ENCODE measurements at places on chromosomes 13 and 19.
A peak's percentile ranks its signal among the peaks of the same experiment; 100 is the strongest.

DNA sequence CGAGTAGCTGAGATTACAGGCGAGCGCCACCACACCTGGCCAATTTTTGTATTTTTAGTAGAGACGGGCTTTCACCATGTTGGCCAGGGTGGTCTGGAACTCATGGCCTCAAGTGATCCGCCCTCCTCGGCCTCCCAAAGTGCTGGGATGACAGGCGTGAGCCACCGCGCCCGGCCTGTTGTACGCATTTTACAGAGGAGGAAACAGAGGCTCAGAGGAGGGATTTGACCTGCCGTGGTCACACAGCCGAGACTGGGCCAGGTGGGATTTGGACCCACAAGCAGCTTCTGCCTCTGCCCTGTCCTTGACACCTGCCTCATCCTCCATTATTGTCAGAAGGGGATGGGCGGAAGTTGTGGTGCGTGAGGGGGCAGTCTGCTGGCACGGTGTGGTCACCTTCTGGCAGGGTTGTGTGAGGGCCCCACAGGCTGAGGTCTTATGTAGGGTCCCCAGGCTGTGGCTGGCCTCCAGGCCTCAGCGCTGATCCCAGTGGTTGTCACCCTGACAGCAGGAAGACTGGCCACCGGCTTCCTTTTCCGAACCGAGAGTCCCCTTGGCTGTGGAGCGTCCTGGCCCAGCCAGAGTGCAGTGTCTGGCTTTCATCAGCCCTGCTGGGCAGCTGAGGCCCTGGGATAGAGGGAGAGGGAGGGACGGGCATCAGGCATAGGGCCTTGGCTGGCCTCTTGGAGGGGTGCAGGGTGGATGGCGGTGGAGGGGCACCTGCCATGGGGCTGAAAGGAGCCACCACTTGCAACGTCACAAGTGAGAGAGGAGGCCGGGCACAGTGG is 20.3 kb downstream of the NFIC start:
- no peak for DNase-seq

DNA sequence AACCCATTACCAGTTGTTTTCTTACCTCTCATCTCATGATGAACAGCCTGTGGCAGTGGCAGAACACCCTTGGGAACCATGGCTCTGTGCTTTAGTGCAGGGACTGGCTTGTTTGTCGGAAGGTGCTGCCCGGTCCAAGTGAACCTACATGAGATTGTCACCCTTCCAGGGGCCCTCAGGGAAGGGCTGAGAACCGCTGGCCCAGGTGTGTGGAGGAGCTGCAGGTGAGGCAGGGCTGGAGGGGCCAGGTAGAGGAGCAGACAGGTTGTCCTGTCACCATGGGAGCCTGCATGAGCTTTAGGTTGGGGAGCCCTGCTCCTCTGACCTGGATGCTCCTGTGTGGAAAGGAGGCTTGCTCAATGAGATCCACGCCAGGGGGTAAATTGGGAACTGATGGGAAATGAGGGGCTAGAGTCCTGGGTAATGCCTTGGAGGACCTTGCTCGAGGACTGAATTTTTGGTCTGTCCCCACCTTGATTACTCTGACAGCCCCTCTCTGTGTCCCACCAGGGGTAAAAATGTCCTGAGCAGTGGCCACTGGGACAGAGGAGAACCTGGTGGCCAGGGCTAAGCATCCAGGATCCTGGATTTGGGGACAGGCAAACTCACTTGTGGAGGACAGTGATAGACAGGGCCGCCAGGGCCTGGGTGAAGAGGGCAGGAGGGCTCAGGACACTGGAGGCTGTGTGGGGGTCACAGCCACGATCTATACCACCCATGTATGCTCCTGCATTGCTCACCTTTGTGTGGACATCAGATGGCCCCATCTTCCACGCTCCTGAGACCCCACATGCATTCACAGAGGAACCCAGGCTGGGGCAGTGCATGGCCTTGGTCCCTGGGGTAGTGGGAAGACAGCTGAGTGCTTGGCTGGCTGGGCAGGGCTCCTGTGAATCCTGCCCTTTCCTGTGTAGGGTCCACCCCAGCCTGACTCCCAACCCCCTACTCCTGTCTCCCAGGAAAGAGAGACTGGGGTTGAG is 24.1 kb upstream of the CEACAM1 start:
- DNase-seq, result no peak

DNA sequence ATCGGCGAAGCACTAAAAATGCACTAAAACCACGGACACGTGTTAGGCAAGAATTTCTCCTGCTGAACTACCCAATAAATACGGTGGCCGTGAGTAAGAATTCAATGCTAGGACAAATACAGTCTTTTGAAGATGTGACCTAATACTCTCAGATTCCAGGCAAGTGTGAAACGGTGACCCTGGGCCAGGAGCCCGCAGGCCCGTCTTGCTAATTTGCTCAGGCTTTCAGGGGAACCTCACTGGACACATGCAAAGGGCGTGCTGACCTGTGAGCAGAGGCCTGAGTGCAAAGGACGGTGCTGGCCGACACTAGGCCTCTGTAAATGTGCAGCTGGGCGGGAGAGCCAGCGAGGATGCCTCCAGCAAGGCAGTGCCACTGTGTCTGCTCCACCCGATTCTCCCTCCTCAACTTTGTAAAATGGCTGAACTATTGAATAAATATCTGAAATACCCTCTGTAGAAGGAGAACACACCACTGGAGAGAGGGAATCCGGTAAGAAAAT is 70.1 kb downstream of the STK24 start:
- DNase-seq, result no peak

GRCh38 chr19:50693064-50693975 is 26.3 kb downstream of the SHANK1 start:
- no peak for DNase-seq

- DNase-seq, result no peak
Observed at GRCh38 chr13:20473139-20473538, 52.5 kb downstream of the CRYL1 start.

GRCh38 chr19:55247621-55248099 is 11.2 kb downstream of the PPP6R1 start:
- DNase-seq, result no peak

GRCh38 chr13:91716436-91717065 is 318.1 kb downstream of the GPC5 start:
- DNase-seq, result no peak

DNA sequence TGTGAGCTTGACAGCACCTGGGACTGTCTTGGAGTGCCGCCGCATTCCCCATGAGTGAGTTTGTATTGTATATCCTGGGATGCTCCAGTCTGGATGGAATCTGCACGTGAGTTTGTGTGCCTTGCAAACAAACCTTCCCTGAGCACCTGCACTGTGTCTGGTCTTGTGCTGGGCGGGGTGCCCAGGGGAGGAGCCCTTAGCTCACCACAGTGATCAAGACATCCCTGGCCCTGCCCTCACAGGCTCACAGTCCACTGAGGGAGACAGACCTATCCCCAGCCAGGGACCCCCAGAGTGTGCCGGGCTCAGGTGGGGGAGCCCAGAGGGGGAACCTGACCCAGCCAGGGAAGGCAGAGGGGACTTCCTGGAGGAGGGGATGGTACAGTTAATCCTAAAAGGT is 1.7 kb upstream of the BCAM start:
- no peak for DNase-seq

DNA sequence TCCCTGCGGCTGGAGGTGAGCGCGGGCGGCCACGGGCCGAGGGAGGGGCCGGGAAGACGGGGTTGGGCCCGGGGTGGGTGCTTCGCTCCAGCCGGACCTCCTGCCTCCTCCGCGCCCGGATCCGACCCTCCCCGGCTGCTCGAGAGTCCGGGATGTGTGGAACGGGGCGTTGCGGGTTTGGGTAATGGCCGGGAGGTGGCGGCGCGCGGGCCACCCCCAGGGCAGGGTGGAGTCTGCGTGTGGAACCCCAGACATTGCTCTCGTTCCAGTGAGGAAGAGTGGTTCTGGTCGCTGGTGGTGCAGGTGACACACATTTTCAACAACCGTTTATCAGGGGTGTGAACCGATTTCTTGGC is 38.8 kb downstream of the ARHGEF7 start:
- DNase-seq, result peak; percentile 23

DNA sequence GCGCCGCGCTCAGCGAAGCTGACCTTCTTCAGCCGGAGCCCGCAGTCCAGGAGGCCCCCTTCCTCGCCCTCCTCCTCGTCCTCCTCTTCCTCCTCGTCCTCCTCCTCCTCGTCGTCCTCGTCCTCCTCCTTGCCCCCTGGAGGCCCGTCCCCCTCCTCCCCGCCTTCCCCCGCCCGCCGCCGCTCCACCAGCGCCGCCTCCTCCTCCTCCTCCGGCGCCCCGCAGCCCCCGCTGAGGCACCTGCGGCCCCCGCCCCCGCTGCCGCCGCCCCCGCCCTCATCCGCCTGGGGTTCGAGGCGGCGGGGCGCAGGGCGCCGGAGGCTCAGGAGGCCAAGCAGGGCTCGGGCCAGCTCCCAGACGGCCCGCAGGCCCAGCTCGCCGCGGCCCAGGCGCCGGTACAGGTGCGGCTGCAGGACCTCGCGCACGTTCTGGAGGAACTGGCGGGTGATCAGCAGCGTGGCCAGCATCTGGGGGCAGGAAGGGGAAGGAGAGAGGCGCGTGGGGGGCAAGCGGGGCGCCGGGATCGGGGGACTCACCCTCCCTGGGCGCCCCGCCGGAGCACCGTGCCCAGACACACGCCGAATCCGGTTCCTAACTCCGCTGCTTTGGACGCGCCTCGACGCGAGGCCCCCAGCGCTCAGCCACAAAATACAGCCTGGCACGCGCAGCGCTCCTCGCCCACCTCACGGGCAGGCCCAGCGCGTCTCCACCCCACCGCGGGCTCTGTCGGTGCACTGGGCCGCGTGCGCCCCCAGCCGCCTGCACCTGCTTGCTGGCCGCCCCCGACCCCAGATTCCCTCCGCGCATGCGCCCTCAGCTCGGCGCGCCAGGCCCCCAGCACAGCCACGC is 5.9 kb downstream of the ANO8 start:
- DNase-seq, result no peak

GRCh38 chr19:55685776-55686175 is 10.8 kb downstream of the EPN1 start:
- DNase-seq, result no peak

GRCh38 chr13:51781246-51782022 is 22.5 kb downstream of the DHRS12 start:
- DNase-seq, result no peak

DNA sequence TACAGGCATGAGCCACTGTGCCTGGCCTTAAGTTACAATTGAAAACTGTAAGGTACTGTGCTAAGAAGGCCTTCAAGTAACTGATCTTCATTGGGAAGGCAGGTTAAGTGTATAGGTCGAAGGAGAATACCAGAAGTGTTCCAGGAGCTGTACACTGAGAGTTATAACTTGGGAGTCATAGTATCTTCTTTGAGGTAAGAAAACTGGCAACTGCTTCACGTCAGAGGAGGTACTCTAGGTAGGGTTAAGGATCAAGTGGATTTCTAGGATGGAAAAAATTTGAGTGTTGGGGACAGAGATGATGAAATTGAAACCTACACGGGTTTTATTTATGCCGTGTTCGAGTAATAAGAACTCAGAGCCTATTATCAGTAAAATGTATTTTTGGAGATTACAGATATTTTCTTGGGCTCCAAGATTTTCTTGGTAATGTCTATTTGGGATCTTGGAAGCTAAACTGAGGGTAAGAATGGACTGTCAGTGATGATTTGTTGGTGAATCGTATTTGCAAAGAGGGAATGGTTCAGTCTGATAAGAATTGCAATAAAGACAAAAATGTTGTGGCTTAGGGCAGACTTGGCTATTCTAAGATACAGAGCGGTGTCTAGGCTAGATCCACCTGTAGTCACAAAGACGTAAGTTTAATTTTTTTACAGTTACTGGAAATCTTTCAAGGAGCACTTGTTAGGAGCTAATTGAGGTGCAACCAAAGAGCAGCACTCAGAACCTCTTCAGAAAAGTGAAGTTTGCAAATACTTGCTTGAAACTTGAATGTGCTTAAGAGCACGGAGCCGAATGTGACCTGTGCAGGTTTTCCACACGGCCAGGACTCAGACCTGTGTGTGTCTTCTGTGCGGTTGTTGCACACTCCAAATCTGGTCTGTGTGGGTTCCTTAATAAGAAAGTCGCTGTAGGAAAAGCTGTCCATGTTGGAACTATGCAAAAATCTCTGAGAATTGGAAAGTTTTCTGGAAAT is 102.5 kb downstream of the URI1 start:
- DNase-seq, result no peak

- DNase-seq, result no peak
Observed at GRCh38 chr13:112978561-112979405, 9.8 kb downstream of the MCF2L start.

DNA sequence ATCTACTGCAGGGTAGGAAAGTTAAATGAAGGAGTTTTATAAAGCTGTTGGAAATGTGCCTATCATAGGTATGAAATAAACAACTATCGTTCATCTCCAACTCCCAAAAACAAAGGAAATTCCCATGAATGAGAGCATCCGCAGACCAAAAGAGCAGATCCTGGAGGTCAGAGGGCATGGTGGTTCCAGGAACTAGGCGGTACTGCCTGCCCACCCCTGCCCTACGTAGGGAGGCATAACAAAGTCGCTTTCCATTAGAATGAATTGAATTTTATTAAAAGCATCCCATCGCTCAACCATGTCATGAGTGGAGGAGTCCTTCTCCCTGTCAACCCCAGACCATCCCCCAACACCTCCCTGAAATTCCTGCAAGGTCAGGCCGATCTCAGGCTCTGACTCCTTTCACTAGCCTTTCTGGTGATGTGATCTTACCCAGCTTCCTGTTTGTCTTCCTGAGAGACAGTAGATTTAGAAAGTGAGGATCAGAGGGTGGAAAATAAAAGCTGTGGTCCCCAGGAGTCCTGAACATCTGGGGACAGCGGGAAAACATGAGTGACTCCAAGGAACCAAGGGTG is at the start of gene CLEC4M:
Gene CLEC4M, plus strand, starts transcription at position 525 of the 575 bp plus-strand sequence. Its CDS starts 24 bp downstream, at position 549.
- no peak for DNase-seq

DNA sequence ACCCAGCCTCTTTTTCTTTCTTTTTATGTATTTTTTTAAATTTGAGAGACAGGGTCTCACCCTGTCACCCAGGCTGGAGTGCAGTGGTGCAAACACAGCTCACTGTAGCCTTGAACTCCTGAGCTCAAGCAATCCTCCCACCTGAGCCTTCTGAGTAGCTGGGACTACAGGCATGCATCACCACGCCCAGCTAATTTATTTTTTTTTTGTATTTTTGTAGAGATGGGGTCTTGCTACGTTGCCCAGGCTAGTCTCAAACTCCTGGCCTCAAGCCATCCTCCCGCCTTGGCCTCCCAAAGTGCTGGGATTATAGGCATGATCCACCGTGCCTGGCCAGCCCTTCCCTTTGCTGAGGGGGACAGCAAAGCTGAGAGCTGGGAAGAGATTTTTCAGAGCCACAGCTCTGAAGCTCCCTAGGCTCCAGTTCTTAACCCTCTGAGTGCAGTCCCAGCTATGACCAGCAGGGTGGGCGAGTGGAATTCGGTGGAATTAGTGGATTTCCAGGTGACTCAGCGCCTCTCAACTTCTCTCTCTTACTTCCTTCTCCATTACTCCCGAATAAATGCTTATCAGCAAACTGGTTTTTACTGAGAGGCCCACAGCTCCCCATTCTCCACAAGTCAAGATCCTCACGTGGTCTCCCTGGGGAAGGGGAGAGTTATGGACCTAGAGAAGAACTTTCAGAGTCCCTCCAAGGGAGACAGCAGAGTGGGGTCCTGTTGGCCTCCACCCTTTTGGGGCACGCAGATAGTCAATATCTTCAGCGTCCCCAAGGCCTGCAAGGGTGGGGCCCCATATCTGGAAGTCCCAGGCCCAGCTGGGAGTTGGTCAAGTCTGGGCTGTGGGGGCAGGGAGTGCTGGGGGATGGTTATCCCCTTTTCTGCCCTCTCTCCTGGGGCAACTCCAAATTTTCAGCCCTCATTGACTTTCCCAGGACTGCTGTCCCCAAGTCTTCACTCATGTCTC is 1.2 kb downstream of the BLVRB start:
- peak; percentile 78 for DNase-seq

- no peak for DNase-seq
Observed at GRCh38 chr13:76725211-76725610, 161.0 kb downstream of the KCTD12 start.

All from stimulated activated CD4-positive, alpha-beta T cell treated with anti-CD3 and anti-CD28 coated beads, TNF-alpha, amount 100 ng/mL, for 24 hours (primary cell).